Stimulated activated CD8-positive, alpha-beta memory T cell treated with anti-CD3 and anti-CD28 coated beads, Interleukin-7, amount 100 ng/mL, for 4 hours (primary cell): ENCODE measurements at places on chromosomes 7 and 10.

GRCh38 chr7:98323597-98324322, 42.3 kb downstream of the BRI3 start:
- no peak for DNase-seq

- DNase-seq: no peak
These were observed 20.8 kb upstream of the RET start for GRCh38 chr10:43055991-43056567.

DNA sequence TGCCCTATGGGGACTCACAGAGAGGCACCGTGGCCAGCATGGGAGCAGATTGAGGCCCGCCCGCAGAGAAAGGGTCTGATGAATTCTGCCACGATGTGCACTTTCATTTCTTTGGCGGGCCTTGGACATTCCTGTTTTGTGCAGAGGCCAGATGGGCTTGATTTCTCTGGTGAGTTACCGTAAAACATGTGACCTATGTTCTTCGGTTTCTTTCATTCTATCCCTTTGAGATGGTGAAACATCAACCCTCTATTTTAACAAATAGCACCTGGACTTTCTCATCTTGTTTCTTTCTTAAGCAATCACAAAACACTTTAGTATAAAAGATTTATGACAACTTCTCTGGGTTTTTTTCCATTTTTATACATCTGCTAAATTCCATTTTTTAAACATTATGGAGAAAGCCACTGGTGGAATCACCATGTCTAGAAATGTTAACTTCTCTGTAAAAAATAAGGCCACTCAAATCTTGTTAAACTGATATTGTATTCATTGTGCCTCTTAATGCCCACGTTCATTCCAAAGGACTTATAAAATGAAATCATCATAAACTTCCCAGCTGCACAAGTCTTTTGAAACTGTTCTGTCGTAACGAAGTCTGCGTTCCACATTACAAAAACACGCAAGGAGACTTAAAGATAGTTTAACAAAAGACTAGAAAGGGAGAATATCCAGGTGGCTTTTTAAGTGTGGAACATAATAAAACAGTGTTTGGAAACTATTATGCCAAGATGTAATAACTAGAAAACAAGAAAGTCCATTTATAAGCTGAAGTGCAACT, 21.4 kb upstream of the ODAD2 start:
- DNase-seq: no peak

DNA sequence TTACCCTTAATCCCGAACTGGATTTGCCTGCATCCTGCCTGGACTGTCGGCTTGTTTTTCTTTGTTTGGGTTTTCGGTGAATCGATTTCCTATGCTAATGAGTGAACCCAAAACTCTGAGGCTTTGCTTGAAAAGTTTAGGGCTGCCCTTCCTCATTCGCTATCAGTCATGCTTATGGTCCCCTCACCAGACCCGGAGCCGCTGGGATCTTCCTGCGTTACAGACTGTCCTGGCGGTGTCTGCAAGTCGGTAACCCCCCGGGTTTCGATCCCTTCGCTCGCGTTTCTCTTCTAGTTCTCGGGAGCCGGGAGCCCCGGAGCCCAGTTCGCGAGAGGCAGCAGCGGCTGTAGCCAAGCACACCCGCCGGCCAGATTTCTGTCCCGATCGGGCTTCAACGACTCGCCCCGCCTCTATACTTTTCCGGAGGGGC, 2.2 kb downstream of the EMX2 start:
- no peak for DNase-seq

DNA sequence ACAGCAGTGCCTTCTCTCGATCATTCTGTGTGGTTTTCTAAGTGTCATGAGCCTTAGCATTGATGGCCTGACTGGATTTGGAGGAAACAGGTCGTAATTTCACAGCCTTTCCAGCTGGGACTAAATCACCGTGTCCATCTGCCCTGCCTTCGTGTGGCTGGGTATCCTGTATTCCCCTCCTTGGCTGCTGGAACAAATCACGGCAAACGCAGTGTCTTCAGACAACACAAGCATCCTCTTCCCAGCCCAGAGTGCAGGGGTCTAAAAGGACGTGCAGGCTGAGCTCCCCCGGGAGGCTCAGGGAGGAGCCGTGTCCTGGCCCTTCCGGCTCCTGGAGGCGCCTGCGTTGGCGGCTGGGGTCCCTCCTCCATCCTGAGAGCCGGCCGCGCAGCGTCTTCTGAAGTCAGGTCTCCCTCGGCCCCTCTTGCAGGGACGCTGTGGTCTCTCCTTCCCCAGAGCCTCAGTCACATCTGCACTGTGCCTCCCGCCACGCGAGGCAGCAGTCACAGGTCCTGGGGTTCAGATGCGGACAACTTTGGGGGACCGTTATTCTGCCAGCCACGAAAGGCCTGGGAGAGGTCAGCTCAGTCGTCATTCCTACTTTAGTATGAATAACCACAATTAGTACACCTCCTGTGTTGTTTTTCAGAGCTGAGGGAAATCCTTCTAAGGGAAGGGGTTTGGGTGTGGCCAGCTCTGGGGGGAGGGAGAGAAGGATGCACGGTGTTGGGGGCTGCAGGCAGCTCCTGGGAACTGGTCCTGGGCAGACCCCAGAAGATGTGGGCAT, 41.1 kb downstream of the FAM20C start:
- no peak for DNase-seq

GRCh38 chr10:24009115-24009514, 199.8 kb upstream of the KIAA1217 start:
- no peak for DNase-seq

DNA sequence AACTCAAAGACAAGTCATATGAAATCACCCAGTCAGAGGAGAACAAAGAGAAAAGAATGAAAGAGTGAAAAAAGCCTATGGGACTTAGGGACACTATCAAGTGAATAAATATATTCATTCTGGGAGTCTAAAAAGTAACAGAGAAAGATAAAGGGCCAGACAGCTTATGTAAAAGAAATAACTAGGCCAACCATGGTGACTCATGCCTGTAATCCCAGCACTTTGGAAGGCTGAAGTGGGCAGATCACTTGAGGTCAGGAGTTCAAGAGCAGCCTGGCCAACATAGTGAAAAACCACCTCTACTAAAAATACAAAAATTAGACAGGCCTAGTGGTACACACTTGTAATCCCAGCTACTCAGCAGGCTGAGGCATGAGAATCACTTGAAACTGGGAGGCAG, 154.7 kb upstream of the TMEM106B start:
- DNase-seq: no peak

GRCh38 chr10:24848195-24848594, 104.2 kb downstream of the PRTFDC1 start:
- no peak for DNase-seq

DNA sequence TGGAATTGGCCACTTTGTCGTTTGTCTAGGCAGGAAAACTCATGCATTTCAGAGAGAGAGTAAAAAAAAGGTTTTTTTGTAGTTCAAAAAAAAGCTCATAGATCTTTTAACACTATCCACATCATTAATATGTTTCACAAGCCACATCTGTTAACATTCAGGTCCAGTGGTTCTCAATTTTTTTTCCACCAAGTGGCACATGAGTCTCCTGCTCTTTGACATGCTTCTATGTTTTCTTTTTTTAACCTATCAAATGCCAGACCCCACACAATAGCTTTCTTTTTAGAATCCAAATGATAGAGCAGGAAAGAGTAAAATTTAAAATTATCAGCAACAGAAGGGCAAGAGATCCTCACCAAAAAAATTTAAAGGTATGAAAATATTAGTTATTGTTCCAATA, 20.3 kb downstream of the NOD1 start:
- DNase-seq: no peak

DNA sequence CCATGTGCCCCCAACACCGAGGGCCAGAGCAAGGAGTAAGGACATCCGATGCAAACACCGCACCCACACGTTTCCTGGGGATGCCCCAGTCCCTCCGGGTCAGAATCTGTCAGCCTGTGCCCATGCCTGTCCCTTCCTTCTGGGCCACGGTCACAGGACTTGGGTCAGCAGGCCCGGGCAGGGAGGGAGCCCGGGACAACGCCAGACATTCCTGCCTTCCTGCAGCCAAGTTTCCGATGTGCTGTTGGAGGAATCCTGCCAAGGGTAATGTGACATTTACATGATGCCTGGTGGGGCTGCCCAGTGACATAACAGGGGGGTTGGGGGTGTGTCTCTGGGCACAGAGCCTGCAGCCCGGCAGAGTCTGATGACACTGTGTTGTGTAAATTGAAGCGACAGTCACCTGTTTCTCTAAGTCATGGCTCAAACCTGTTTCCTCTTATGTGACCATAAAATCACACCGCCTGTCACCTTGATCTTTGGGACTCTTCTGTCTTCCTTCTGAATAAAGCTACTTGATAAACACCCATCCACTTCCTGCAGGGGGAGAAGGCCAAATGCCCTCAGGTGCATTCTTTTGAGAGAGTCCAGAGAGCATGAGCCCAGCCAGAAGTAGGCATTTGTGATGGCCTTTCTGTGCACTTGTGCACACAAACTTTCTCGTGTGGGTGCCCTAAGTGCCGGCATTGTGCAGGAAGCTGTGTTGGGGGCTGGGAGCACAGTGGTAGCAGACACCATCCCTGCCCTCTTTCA, 175.3 kb upstream of the RHEB start:
- no peak for DNase-seq
